ENCODE measurements at places on chromosomes 7 and 10.

- no peak for DNase-seq
These were observed at the start of gene SHH for GRCh38 chr7:155811895-155812761. TSS of gene SHH (minus strand) at chr7:155812463. CDS start at chr7:155812122, 341 bp downstream.

GRCh38 chr7:43645699-43646226, 62.9 kb downstream of the STK17A start:
- no peak for DNase-seq

- no peak for DNase-seq
These were observed 404.5 kb upstream of the ANKRD30A start for GRCh38 chr10:36720895-36721294.

- DNase-seq = no peak
These were observed 37.9 kb downstream of the HTR7 start for GRCh38 chr10:90819911-90820310.

DNA sequence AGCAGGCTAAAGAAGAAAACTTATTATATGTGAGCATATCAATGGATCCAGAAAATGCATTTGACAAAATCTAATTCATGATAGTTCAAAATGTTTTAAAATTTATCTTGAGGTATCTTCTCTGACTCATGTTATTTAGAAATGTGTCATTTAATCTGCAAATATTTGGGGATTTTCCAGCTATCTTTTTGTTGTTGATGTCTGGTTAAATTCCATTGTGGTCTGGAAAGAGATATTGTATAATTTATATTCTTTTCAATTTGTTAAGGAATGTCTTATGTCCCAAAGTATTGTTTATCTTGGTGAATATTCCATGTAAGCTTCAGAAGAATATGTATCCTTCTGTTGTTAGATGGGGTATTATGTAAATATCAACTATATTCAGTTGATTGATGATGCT, 942.5 kb downstream of the KCNMA1 start:
- DNase-seq = no peak

DNA sequence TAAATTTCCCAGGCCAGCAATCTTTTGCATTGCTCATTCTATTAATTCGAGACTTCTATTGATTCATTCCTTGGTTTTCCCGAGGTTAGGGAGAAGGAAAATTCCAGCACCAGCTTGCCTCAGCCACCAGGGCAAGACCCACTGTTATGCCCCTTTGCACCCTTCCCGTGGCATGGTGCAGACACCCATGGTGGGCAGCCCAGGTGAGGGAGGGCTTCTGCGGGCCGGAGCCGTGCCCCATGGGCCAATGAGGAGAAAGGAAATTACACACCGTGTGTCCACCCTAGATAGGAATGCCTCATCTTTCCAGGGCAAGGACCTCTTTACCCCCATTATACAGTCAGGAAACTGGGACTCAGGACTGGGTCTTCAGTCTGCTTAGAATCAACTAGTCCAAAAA, 4.5 kb upstream of the GRID1 start:
- no peak for DNase-seq

DNA sequence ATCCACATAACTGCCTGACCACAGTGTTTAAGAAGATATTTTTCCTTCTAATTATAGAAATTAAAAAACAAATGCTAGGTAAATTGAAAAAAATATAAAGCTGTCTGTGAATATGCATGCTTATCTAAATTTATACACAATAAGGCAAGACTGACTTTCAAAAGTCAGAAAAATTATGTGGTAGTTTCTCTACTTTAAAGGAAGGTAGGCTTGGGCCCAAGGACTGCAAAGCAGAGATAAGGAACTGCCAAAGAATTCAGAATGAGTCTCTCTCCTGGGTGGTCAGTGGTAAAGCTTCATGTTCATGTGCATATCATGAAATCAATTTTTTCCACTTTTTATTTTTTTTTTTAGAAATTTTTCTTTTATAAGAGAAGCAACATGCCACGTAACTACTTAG, 998.6 kb downstream of the REEP3 start:
- no peak for DNase-seq

GRCh38 chr10:95906677-95907455, 909 bp upstream of the CC2D2B start:
- DNase-seq = no peak

DNA sequence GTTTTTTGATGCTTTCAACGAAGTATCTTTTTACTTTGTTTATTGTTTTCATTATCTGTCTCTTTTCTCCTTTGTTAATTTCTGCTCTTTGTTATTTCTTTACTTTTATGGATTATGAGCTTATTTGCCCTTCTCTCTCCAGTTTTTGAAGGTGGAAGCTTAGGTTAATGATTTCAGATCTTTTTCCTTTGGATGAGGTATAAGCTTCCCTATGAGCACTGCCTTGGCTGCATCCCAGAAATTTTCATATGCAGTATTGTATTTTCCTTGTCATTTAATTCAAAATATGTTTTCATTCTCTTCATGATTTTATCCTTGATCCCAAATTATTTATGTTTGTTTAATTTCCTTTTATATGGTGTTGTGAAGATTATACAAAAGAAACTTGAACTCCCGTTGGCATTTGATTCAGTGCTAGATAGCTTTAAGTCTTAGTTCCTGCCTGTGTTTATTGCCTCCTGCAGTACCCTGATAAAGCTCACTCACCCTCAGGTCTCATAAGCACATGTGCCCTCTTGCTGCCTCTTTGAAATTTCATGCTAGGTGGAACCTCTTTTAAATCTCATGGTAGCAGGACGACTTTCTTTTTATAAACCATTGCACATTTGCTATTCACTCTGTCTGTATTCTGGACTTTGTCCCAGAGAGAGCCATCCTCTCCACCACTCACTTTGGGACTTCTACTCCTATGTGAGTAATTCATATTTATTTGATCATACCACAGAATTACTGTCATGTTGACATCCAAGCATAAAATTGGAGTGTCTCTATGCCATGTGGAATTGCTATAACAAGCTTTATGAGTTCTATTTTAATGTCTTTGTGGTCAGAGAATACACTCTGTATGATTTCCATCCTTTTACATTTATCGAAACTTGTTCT, 23.0 kb upstream of the CEP41 start:
- DNase-seq = no peak

DNA sequence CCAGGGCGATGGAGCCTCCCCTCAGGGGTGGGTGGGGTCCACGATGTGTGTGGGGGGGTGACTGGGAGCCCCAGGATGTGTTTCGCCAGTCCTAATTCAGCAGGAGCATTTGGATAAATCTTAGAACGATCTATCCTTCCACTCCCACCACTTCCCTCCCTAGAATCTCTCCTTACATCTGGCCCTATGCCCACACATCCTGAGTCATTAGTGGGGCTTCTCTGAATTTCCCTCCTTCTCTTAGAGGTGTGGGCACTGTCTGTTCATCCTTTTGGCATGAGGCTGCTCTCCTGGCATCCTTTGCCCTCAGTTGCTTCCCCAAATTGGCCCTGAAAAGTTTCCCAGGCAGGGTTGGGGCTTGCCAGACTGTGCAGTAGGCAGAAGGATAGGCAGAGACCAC, 1.6 kb downstream of the GHRHR start:
- DNase-seq = no peak

- no peak for DNase-seq
These were observed 5.1 kb upstream of the SLC16A12 start for GRCh38 chr10:89540420-89540949.

DNA sequence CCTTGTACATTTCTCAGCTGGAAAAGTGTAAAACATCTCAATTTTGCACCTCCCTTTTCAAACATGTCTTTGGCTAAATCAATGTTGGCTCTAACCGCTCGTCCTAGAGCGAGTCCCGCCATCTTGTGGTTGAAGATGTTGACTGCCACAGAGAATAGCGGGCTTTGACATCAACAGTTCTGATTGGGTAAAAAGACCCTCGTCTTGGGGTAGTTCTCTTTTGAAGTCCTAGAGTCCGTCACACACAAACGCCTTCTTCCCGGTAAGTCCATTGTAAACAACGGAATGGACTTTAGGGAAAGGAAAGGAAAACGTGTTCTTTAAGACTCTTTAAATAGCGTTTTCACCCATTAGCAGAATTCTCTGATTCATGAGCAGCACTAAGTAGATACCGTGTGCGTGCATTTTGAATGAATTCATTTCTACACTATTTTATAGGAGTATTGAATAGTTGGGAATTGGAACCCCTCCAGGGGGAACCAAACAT, 452 bp upstream of the RPP30 start:
- no peak for DNase-seq

DNA sequence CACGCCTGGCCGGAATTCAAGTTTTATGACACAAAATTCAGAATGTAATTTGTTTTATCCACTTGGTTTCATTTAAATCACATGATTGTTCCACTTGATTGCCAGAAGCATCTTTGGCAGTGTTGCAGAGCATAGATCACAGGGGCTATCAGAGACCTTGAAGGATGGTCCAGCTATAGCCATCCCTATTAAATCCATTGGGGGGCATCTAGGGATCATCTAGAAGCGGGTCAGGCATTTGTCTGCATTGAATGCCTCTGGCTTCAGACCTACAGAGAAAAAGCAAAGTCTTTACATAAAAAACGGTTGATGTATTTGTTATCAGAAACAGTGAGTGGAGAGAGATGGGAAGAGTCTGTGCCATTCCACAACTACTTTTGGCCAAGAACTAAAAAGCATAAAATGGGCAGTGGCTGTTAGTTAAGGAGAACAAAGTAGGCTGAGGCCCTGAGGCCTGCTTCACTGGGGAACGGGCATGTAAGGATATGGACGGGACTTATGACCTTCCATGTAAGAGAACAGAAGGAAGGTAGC, 146.3 kb downstream of the NXPH1 start:
- no peak for DNase-seq

DNA sequence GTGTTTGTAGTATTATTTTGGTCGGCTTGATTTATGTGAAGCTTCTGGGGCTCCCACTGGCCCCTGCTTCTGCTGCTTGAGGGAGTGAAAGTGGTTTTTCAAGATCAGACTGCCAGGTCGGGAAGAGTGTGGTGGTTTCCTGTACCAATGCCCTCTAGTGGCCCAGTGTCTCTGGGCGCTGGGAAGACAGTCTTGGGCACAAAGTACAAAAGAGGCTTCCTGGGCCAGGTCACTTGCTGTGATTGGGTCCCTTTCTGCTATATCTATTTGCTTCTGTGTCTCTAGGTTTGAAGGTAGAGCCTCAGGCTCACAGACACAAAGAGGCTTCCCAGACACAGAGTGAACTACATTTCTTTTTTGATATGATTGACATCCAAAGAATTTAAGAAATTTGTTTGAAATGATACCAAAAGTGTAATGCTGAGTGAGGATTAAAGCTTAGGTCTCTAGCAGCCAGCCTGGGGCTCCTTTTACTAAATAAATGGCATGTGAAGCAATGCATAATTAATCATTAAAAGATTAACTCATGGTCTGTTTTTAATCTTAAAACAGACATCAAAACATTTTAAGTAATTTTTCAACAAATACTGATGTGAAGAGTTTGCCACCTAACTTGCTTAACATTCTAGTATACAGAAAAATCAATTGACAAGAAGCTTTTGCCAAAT, 36.3 kb downstream of the ABCB1 start:
- DNase-seq = peak; percentile 2

- no peak for DNase-seq
These were observed 15.4 kb downstream of the MGAM start for GRCh38 chr7:142010952-142011548.

GRCh38 chr10:31593124-31593523, 274.1 kb downstream of the ZEB1 start:
- no peak for DNase-seq

GRCh38 chr7:46881507-46882127, 700.3 kb downstream of the TNS3 start:
- no peak for DNase-seq

GRCh38 chr7:66142334-66142733, 27.7 kb downstream of the CRCP start:
- no peak for DNase-seq

- DNase-seq = no peak
These were observed 33.8 kb upstream of the FZD8 start for GRCh38 chr10:35675846-35676245.

DNA sequence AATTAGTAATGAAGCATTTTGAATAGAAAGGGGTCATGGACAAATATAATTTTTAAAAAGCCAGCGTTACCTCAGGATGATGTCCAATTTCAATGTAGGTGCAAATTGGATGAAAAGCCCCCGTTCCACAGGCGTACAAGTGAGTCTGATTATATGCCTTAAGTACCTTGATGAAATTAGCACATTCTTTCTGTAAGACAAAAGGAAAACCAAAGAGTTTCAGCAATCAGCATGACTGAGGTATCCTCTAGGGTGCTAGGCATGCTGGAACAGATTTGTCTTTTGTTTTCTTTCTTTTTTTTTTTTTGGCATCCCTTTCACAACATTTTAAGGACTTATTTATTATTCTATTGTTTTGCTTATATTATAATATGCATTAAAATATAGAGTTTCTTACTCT, 84.2 kb downstream of the SEMA3A start:
- no peak for DNase-seq

GRCh38 chr7:150756858-150757257, 19.6 kb downstream of the GIMAP5 start:
- DNase-seq = no peak

GRCh38 chr10:79387974-79388850, 40.9 kb downstream of the PPIF start:
- no peak for DNase-seq

DNA sequence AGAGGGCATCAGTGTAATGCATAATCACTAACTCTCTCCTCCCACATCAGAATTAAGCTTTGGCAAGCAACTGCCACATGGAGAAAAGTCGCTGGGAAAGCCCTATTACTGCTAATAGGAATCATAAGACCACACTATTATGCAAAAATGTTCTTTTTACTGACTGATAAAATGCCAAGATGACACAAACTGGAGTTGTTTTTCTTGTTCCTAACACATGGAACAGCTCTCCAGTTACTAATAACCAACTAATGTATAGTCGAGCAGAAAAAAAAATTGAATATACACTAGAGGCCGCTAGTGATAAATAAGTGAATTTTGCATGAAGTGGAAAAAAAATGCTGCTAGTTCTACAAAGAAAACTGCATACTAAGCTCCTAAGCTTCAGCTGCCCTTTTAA, 165.6 kb downstream of the TPK1 start:
- DNase-seq = no peak

DNA sequence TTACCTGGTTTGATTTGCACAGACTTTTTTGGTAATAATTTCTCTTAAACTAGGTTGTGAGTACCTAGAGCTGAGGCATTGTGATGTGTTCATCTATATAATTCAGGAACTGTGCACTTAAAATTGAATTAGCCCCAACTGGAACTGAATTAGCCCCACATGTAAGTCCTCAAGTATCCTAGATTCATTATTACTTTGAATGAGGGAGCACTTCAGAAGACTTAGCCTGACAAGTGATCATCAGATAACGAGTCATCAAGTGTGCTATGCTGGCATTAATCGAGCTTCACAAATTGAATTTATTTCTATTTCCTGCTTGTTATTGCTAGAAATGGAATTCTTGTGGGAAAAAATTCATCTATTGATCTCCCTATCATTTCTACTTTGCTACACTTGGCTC, 323.4 kb upstream of the SEMA3D start:
- no peak for DNase-seq

- DNase-seq = no peak
These were observed 30.3 kb upstream of the IL6 start for GRCh38 chr7:22696541-22697228.

DNA sequence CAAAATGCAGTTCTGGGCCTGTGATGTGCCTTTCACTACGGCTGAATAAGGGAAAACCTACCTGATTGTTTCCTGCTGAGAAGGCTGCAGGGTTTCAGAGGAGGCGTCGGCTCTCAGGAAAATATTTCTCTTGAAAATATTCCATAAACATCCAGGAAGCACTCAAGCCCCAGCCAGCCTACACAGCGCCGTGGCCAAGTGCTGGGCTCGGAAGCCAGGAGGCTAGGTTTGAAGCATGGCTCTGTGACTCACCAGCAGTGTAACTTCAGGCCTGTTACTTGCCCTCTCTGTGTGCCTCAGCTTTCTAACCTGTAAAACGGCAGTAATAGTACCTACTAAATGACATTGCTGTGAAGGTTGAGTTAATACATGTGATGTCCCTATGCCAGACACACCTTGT, 399.1 kb downstream of the GATA3 start:
- no peak for DNase-seq

All from activated CD8-positive, alpha-beta memory T cell treated with anti-CD3 and anti-CD28 coated beads for 1 hour (primary cell).